ENCODE measurements at places on chromosomes 11 and 22.

DNA sequence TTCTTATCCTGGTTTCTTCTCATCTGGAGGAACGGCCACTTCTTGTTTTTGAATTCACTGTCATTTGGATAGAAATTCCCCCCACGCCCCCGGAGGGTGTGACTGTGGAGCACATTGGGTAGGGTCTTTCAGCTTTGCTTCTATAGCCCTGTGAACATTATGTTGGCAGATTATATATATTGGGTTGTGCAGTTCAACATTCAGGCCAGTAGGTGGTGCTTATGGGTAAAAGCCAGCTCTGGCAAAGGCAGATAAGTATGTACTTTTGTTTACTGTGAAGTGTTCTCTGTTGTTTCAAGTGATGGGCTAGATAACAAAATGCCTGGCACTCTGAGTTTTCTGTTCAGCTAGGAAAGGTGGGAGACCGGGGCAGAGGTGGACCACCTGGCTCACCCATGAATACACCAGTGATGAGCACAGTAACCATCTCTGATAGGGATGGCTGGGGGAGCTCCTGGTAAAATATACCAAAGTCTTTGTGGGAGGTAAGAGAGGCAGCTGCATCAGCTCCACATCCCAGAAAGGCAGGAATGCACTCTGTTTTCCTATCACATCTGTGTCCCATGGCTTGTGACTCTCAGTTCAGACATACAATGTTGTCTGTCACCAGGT is 1348.2 kb upstream of the RAG2 start:
- DNase-seq = no peak

DNA sequence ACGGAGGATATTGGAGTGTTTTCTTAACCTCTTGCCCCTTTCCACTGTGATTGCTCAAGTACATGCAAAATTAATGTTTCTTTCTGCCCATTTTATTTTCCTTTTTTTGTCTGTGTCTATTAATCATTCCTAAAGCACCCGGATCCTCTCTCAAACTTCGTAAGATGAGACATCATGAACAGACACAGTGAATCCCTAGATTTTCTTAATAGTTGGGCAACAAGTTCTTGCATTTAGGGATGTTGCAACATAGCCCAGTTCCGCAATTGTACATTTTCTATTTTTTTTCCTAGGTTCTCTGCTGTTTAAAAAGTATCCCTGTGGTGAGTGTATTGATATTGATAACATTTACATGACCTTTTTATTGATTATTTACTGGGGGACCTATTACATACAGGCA is 2.9 kb downstream of the FAM111A start:
- DNase-seq = no peak

GRCh38 chr11:26607725-26608506 is 35.9 kb upstream of the MUC15 start:
- DNase-seq = no peak

DNA sequence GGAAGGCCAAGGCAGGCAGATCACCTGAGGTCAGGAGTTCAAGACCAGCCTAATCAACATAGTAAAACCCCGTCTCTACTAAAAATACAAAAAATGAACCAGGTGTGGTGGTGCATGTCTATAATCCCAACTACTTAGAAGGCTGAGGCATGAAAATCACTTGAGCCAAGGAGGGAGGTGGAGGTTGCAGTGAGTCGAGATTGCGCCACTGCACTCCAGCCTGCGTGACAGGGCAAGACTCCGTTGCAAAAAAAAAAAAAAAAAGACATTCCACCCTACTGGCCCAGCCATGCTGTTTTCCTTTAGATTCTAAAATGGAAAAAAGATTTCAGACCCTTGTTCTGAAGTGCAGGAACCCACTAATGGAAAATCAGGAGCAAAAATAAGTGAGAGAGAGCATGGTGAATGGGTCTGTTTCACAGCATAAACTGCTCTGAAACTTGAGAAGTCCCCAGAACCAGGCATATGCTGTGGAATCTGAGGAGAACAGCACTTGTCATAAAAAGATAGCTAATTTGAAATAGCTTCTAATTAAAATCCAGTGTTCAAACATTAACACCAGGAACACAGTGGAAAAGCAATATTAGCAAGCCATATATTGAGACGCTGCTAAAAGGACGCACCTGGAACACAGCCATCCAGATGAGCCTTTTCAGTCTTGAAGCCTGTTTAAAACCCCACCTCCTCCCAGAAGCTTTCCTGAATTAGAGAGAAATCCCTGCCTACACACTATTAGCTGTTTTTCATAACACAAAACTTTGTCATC is 66.3 kb upstream of the CHRM4 start:
- DNase-seq = no peak

- DNase-seq = no peak
Observed at GRCh38 chr11:14202251-14203196, 156.5 kb downstream of the RRAS2 start.

DNA sequence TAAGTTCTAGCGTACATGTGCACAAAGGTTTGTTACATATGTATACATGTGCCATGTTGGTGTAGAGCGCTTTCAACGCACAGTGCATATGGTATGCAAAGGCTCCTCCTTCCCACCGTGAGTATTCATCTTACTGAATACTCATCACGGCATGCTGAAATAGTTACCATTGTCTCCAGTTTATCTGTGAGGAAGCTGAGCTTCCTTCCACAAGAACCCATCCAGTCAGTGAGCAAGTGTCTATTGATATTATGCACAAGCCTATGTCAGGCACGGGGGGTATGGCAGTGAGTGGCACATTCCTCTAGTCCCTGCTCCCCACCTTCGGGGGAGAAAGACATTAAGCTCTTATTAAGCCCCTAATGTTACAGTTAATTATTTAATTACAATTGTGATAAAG is 28.1 kb downstream of the INSC start:
- no peak for DNase-seq

GRCh38 chr11:29171360-29171950 is 845.4 kb downstream of the KCNA4 start:
- DNase-seq = no peak

DNA sequence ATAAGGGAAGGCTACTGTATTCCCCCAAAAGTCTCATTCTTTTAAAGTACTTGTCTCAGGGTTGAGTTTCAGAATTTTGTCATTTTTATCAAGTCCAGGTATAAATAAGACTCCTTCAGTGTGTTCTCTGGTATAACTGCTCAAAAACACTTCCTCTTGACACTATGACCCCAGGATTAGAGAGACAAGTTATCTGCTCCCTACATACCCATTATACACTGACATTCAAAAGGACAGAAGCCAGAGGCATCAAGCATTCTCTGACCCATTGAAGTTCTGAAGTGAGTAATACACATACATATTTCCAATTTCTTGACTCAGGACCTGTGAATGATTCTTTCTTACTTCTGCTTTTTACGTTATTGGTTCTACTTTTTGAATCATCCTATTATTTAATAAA is 447.8 kb upstream of the CNTN5 start:
- no peak for DNase-seq

- no peak for DNase-seq
Observed at GRCh38 chr11:114845766-114846415, 167.6 kb downstream of the NXPE2 start.

- peak; percentile 61 for DNase-seq
Observed at GRCh38 chr11:112881461-112881860, 79.8 kb upstream of the NCAM1 start.

DNA sequence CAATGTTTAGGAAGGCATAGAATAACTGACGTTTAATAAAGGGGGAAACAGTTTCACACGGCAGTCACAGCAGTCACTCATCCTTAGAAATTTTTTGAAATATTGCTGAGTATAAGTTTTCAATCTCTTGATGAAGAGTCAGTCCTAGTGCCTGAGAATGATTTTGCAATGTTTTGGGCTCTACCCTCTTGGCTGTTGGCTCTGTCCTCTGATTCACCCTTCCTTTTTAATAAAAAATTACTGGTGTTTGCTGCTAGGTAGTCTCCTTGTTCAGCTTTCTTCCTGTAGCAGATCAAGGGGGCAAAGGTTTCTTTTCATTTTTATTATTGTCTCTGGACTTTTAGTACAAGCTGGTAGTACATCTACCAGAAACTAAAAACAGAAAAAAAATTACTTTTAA is 194.3 kb upstream of the ANO3 start:
- DNase-seq = no peak

DNA sequence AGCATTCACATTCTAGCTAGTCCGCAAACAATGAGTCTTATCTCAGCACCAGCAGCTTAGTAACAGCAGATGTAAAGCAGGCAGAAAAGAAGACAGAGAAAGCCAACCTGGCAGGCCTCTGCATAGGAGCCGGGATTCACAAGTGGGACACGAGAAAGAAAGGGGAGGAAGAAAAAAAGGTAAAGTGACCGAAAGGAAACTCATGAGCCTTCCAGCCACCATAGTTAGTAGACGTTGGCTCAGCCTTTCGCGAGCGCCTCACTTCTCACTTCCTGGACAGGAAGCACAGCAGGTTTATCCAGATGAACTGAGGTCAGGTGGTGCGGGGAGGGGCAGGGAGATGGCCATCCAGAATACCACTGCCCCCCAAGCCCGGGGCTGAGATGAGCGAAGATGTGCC is 19.7 kb upstream of the KAT5 start:
- no peak for DNase-seq

DNA sequence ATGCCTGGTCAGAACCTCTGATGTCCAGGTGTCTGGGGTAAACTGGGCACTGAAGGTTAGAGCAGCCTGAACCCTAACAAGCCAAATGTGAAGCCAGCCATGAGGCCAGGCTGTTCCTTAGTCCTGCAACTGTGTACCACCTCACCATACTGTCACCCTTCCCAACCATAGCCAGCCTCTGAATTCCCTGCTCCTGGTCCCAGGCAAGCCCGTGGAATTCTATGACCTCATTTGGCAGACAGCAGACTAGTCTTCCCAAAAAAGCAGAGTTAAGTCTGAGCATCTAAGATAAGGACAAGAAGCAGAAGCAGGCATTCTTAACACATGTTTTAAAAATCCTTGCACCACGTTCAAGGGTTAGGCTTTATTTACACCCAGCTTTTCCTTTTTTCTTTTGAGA is 134.8 kb downstream of the C11orf58 start:
- DNase-seq = no peak

GRCh38 chr11:14373941-14374646 is 15.1 kb upstream of the RRAS2 start:
- DNase-seq = no peak

GRCh38 chr11:86629045-86629706 is 43.2 kb downstream of the ME3 start:
- DNase-seq = no peak

GRCh38 chr11:112826026-112826425 is 135.2 kb upstream of the NCAM1 start:
- no peak for DNase-seq

DNA sequence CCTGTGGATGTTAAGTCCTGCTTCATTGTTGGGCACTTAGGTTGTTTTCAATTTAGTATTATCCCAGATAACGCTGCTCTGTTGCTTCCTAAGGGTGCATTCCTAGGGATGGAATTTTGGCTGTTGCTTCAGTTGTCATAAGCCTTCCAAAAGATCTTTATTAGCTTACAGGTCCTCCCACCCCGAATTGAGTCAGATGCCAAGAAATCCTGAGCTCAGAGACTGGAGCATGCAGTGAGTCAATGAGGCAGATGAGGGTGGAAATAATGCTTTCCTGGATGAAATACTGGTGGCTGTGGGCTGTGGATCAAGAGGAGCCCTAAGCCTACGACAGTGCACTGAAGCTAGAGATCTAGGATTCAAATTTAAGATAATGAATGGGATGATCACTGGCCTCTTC is 10.7 kb upstream of the IL18BP start:
- DNase-seq = no peak

DNA sequence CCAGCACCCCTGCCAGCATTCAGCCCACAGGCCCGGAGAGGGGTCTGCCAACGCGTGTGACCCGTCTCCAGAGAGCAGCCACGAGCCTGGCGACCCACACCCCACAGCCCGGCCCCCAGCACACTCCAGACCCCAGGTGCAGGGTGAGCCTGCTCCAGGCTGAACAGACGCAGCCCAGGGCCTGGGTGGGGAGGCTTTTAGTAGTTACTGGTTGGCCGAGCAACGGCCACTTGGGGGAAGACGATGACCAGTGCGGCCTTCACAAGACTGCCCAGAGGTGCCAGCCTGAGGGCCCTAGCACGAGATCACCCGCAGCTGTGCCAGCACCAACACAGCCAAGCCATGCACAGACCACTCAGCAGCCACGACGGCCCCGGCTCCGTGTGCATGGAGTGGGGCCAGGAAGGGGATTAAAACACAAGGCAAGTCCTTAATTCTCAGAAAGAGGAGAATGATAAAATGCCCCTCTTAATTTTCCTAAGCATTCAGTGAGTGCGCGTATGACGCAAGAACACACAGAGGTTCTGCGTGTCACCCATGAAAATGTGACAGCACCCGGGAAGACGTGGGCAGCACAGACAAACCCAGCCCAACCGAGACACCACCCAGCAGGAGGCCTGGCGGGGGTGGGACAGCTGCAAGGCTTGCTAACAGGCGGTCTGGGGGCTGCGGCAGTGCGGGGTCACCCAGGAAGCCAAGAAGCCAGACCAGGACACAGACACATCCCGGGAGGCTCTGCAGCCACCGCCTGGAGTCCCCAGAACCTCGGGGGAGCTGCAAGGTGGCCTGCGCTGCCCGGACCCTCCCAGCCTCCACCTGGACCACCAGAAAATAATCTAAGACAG is 47.6 kb downstream of the BRD1 start:
- DNase-seq = peak; percentile 66

DNA sequence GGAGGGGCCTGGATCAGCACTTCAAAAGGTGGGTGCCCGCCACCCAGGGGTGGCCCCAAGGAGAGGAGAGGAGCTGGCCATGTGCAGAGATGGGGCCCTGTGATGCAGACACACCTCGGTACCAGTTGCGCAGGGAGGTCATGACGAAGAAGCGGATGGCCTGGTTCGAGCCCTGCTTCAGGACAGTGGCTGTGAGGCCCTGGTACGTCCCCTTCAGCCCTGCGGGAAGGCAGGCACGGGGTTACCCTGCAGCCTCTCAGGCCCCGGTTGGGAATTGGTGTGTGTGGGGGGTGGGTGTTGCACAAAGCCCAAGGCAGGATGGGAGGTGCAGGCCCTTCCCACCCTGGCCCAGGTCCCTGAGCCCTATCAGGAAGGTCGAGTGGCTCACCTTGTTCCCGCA is 1.8 kb downstream of the SLC25A1 start:
- no peak for DNase-seq

DNA sequence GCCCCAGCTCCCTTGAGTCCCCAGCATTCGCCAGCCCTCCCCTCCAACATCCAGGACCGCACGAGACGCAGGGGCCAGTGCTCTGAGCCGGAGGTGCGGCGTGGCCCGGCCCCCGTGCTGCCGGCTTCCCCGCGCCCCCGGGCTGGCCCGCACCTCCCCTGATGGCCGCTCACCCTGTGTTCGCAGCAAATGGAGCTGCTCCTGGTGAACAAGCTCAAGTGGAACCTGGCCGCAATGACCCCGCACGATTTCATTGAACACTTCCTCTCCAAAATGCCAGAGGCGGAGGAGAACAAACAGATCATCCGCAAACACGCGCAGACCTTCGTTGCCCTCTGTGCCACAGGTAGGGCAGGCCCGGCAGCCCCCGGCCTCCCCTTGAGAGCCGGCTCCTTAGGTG is 2.7 kb downstream of the CCND1 start:
- no peak for DNase-seq

GRCh38 chr22:43337385-43337784 is 5.8 kb downstream of the SCUBE1 start:
- DNase-seq = no peak
